CD4-positive, CD25-positive, alpha-beta regulatory T cell (primary cell): ENCODE measurements at places on chromosomes 1 and 21. TPM values are rescaled to one million over a fixed set of nuclear protein-coding genes. Genes with fewer than 3 reads are reported as not detected.
A peak's percentile ranks its signal among the peaks of the same experiment; 100 is the strongest.

DNA sequence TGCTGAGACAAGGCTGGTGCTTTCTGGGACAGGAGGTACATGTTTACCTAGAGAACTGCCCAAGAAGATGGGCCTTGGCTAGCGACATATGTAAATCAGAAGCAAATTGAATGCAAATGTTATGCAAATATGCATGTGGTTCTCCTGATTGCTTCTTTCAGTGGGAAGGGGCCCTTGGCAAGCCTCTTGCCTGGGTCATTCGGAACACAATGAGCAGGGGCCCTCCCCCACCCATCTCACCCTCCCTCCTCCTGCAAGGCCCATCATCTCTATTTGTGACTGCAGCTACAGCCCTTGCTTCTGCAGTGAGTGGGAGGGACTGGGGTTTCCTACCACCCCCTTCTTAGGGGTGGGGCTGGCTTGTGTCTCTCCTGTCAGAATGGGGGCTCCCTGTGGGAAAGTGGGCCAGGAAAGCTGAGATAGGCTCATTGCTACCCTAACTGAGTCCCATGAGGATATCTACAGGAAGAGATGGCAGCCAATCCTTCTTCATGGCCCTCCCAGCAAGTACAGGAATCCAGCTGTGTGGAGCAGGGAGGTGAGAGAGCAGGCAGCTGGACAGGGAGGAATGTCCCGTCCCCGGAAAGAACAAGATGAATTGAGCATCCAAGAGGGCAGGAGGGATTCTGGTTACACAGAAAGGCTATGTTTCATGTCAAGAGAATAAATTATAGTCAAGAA lies 31.0 kb downstream of the FOXD2 start:
- DNase-seq = no peak

GRCh38 chr1:99647490-99647889 lies 1.6 kb downstream of the PALMD start:
- no peak for DNase-seq

DNA sequence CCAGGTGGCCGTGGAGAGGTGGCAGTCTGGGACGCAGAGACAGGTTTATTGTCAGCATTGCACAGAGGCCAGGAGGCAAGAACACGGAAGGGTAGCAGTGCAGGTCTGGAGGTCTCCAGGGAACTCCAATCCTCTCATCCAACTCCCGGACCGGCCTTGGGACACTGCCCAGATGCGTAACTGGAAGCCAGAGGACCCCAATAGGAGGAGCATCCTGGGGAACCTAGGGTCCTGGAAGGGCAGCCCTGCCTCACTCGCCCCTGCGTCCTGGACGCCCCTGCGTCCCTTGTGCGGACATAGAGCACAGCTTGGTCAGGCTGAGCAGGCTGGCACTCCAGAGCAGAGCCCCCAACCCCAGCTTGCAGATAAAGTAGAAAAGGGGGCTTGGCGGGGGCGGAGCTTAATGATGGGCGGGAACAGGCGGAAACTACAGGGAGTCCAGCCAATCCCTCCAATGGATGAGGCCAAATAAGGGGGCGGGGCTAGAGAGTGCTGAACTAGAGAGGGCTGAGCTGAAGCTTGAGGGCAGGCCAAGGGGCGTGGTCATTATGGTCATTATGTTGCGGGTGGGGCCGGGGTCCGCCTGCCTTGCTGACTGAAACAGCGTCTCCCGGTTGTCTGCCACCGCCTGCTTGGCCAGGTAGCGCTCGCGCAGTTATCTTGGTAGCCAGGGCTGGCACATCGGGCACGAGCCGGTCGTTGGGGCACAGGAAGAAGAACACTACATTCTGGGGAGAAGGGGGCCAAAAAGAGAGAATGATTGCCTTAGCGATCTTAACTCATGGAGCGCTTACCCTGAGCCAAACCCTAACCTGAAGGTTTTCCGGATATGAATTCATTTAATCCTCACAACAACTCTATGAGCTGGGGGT lies 3.7 kb upstream of the ARHGEF19 start:
- DNase-seq = peak; percentile 74

- no peak for DNase-seq
Observed at GRCh38 chr1:219188331-219188803, 14.7 kb downstream of the LYPLAL1 start.

DNA sequence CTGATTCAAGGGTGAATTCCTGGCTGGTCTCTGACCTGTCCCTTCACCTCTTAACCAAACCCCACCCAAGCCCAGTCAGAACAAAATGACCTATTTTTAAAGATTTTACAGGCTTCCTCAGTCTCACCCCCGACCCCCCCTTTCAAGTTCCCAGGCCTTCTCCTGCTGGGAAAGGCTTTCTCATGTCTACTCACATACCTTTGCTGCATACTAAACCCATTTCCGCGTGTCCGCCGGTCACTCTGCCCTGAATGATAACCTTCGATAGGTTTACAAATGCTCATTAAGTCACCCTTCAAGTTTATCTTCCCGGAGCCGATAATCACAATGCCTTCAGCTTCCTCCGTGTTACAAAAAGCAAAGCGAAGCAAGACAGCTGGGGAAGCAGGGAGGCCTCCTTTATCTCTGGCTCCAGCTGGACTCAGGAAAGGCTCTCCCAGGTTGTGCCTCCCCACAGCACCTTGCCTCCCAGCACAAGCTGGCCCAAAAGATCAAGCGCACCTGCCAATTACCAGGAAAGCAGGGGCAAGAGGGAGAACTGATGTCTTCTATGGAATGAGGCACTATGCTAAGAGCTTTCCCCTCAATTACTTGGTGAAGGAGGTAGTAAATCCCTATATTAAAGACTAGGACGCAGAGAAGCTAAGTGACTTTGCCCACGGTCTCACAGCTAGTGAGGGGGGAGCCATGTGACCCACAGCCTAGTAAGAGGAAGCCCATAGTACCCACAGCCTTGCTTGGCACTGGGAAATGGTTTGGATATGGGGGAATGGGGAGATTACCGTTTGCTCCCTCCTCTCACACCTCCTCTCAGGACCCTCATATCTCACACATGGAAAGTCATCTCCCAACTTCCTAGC lies 15.9 kb downstream of the SMIM12 start:
- DNase-seq = no peak

PRELP gene
- not detected for polyA plus RNA-seq

- DNase-seq = no peak
Observed at GRCh38 chr1:70311369-70311768, 43.2 kb downstream of the ANKRD13C start.

OR2T2 gene
- not detected for polyA plus RNA-seq

DNA sequence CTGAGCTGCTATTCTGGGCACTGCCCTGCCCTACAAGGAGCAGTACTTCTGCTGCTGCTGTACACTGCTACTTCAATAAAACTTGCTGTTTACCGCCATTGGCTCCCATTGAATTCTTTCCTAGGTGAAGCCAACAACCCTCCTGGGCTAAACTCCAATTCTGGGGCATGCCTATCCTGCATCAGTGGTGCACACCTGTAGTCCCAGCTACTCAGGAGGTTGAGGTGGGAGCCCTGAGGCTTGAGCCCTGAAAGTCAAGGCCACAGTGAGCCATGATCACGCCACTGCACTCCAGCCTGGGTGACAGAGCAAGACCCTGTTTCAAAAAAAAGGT lies 21.2 kb downstream of the PDIK1L start:
- DNase-seq = no peak

DNA sequence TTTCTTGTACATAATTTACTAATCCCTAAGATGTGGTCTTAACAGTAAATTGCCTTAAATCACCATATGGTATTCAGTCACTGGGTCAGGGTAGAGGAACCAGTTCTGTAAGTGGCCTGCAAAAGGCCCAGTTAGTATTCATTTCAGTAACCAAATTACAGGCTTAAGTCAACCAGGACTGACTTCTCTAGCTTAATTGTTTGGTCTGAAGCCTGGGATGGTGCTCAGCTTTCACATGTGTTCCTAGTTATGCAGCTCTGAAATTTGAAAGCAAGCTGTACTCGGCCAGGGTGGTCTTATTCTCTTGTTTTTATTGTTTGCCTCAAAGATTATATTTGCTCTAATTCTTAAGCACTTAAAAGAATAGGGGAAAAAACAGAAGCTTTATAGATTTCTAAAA lies 144.6 kb downstream of the MAGI3 start:
- no peak for DNase-seq

DNA sequence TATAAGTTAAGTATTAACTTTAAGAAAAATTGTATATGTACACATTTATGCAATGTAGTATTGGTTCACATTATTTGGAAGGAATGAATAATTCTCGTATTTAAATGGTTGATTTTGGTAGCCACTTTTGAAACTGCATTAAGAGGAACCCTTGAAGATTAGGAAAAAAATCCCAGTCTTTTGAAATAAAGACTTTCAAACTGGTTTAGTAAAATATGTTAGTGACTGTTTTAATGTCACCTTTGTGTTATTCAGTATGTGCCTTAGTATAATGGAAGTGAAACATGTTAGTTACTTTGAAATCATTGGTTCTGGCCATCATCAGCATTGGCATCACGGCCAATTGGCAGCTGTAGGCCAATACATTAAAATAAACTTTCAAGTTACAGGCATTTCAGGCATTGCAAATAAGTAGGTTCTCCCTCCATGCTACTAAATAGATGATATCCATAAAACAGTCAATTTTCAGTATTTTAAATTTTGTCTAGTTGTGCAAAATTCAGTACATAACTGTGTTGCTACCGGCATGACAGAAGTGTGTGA lies 4.4 kb downstream of the MIER1 start:
- peak; percentile 34 for DNase-seq

PLXNA2 gene
- polyA plus RNA-seq = not detected

DNA sequence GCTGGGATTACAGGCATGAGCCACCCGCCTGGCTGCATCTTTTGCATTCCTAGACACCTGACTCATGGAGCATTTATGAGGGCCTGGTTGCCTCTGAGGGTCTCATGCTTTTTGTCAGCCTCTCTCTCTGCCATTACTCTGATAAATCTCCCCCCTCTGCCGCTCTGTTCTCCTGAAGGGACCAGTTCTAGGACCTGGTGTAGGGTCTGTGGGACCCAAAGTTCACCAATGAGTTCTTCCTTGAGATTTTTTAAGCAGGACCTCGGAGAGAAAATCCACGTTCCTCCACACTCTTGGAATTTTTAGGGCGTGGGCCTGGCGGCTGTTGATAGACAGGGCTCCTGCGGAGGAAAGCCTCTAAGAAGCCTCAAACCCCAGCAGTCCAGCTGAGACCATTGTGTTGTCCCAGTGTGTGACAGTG lies 91.9 kb upstream of the ERRFI1 start:
- DNase-seq = no peak

DNA sequence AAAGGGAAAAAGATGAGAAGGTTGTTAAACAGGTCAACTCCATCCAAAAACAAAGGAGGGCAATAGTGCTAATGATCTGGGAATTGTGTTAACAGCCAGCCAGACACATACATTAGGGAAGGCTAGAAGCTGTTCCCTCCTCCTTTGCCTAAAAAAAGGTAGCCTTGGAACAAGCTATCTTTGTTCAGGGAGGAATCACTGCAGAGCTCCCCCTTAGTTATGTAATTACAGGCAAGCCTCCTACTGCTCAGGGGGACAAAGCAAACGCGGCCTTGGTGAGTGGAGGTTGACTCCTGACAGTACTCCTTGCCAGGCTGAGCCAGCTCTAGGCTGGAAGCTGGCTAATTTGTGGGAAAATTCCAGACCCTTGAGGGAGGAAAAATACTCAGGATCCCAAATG lies 97.6 kb downstream of the VAV3 start:
- DNase-seq = no peak

GRCh38 chr1:227316456-227316855 lies 1.8 kb downstream of the CDC42BPA start:
- DNase-seq = no peak

DNA sequence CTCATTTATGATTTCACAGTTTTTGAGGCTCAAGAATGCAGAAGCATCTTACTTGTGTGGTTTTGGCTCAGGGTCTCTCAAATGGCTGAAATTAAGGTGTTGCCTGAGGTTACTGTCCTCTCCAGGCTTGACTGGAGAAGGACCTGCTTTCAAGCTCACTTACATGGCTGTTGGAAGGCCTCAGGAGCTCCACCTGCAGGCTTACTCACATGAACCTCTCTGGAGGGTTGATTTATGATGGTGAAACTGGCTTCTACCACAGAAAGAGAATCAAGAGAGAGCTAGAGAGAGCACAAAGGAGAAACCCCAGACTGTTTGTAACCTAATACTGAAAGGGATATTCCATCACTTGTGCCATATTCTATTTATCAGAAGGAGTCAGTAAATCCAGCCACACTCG lies 6.2 kb upstream of the KCNK2 start:
- DNase-seq = peak; percentile 4

- DNase-seq = no peak
Observed at GRCh38 chr1:209893751-209894150, 44.3 kb upstream of the SYT14 start.

- no peak for DNase-seq
Observed at GRCh38 chr1:153346077-153346723, 2.4 kb downstream of the PGLYRP4 start.

LMX1A gene
- not detected for polyA plus RNA-seq

DNA sequence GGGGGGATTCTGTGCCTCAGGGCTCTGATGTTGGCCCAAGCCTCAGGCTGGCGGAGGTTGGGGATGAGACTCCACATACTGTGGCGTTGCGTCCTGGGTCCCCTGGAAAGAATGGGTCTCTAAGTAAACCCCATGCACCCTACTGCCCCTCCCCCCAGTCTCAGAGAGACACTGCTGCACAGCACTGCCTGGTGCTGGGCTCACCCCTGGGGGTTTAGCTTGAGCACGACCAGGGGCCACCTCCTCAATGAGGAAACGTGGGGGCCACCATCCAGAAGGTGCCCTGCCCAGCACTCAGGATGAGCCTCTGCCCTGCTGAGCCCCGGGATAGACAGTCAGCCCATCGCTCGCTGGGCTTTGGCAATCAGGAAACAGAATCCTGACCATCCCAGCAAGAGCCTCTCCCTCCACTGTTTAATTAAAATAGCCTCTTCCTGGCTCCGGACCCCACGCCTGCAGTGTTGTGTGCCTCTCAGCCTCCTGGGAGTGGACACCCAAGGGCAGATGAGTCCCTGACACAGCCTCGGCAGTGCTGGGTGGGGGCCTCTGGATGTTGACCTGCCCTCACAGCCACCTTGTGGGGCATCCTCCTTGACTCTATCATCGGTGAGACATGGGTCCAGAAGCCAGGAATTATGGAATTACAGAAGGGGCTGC lies 3.5 kb upstream of the KRTAP10-4 start:
- DNase-seq = no peak

GRCh38 chr1:223304931-223305330 lies 59.0 kb downstream of the SUSD4 start:
- DNase-seq = no peak

PLEKHN1 gene
- not detected for polyA plus RNA-seq

- no peak for DNase-seq
Observed at GRCh38 chr1:29876902-29877301, 640.6 kb downstream of the PTPRU start.

PRAMEF2 gene
- polyA plus RNA-seq = not detected

GRCh38 chr1:245585252-245585959 lies 430.6 kb downstream of the KIF26B start:
- DNase-seq = no peak

DNA sequence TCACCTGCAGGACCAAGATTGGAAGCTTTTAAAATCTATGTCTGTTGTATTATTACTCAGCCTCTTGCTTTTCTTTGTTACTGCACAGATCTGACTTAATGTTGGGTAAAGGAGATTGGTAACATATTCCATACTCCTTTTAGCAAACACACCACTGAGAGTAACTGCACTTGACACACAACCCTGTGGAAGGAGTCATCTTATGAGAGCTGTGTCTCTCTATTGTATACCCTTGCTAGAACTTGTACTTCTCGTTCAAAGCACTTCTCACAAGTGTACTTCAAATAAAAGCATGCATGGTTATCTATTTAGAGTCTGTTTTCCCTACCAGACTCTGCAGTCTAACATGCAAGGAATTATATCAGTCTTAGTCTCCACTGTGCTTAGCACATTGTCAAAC lies 813.4 kb downstream of the ADGRL2 start:
- DNase-seq = no peak
